Cardiac muscle cell (in vitro differentiated cells and primary cell): ENCODE measurements at places on chromosomes 3 and 15. TPM values are rescaled to one million over a fixed set of nuclear protein-coding genes. Genes with fewer than 3 reads are reported as not detected.

DNA sequence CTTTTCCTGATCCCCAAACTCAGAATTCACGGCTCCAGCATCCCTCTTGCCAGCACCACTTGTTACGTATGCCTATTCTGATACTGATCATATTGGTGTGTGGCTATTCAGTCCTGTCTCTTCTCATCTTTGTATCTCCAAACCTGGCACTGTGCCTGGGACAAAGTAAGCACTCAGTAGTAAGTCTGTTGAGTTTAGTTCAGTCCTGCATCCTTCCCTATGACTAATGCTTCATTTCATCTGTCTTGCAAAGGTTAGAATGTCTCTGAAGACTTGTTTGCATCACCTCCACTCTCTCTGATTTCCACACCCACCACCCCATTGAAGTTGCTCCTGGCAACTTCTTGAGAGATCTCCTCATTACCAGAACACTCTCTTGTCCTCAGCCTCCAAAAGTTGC is 80.3 kb downstream of the HMG20A start:
- DNase-seq: peak; percentile 53

DNA sequence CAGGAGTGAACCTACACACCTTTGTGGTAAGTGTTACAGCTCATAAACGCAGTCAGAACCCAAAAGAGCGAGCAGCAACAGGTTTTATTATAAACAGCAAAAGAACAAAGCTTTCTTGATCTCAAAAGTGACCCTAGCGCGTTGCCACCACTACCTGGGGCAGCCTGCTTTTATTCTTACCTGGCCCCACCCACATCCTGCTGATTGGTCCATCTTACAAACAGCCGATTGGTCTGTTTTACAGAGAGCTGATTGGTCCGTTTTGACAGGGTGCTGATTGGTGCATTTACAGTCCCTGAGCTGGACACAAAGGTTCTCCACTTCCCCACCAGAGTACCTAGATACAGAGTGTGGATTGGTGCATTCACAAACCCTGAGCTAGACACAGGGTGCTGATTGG is 143.1 kb downstream of the ARRDC4 start:
- DNase-seq: no peak

GRCh38 chr3:194399166-194399565 is at the start of gene GP5:
GP5 (minus strand) TSS chr3:194399266; CDS start chr3:194398282, 984 bp downstream.
- no peak for DNase-seq

DNA sequence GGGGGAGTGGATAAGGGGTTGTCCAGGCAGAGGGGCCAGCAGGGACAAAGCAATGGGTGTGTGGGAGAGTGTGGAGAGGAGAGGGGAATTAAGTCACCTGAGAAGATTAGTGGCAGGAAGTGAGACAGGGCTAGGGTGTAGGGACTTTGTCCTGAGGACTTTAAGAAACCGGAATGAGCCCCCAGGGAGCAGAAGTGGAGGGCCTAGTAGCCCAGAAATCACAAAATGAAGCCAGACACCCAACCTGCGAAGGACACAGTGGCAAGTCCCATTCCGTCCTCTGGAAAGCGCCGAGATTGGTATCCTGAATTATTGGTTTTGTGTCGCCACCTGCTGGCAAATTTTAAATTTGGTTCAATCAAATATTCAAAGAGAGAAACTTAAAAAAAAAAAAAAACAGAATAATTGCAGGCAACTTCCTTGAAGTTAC is 78.0 kb upstream of the SLC25A36 start:
- DNase-seq: peak; percentile 61

GOLGA6L4 gene
- total RNA-seq: 0.63 and 2.4 TPM in 2 replicates

CFAP20DC gene
- 0.53 and 1.3 TPM in 2 replicates for total RNA-seq

- peak; percentile 41 for DNase-seq
Measured at GRCh38 chr3:106004826-106005225, 136.0 kb upstream of the CBLB start.

SUSD5 gene
- total RNA-seq: 4.3 and 7.1 TPM in 2 replicates

DNA sequence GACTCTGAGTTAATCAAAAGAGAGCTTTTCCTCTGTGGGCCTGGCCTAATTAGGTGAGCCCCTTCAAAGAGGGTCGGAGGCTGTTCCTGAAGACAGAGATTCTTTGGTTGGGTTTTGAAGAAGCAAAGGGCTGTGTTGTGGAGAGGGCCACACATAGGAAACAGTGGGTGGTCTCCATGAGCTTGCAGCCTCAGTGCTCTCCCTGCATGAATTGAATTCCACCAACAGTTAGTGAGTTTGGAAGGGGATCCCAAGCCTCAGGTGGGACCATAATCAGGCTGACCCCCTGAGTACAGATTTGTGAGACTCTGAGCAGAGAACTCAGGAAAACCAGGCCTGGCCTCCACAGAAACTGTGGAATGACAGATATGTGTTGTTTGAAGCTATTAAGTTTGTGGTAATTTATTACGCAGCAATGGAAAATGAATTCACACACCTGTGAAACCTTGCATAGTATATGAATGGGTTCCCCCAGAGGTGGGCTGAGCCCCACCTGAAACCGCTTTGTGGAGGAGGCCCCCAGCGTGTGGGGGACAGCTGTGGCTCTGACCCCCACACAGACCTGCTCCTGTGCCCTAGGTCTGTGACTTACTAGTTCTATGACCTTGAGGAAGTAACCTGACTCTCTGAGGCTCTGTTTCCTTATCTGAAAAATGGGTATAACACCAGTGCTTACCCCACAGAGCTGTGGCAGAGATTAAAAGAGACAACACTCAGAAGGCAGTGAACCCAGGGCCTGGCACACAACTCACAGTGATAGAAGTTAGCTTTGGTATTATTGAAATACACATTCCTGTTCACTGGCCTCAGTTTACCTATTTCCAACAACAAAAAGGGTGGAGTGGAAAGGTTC is 431.3 kb downstream of the FOXP1 start:
- no peak for DNase-seq

DNA sequence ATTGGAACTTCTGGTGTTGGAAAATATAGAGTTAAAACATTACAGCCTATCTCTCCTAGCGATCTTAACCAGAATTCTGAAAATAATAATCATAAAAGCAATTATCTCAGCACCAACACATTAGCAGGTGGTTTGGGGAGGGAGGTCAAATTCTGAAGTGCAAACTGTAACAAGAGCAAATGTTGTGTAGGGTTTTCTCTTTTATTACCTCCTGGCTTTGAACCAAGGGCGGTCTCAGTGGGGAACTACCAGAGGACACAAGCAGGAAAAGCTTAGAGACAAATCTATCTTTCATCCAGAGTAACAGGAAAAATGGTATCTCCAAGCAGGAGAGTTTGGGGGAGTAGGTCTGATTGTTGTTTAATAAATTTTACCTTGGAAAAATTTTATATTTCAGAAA is 5.5 kb upstream of the ARRDC4 start:
- no peak for DNase-seq

GRCh38 chr3:189563853-189564563 is 67.2 kb upstream of the TP63 start:
- peak; percentile 84 for DNase-seq

- no peak for DNase-seq
Measured at GRCh38 chr3:165545059-165545458, 292.2 kb downstream of the BCHE start.

C3orf80 gene
- 3.6 and 4.1 TPM in 2 replicates for total RNA-seq

DNA sequence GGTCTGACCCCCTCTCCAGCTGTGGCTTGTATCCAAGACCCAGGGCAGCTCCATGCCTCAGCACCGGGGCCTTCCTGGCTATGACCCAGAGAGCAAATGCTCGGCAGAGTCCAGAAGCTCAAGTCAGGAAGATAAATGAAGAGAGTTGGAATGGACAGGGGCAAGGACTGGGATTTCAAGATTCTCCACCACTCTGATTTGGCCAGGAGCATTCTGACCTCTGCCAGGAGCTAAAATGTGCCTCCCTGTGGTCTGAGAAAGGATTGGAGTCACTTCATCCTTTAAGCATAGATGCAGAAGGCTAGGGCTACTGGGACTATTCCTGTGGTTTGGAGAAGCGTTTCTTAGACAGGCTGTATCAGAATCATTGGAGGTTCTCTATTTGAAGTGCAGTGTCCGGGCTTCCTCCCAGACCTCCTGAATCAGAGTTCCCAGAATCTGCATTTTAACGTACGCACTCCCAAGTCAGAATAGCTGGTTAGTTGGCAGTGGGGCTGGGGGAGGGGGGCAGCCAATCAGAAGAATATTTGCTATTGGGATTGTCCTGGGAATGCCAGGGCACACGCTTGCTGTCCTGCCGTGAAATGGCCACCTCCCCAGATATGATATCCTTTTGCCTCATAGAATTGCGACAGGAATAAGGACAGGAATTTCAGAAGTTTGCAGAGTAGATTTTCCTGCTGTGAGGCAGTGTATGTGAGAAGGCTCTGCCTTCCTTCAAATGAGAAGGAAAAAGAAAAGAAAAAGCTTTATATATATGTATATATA is 57.4 kb downstream of the HRH1 start:
- no peak for DNase-seq

DNA sequence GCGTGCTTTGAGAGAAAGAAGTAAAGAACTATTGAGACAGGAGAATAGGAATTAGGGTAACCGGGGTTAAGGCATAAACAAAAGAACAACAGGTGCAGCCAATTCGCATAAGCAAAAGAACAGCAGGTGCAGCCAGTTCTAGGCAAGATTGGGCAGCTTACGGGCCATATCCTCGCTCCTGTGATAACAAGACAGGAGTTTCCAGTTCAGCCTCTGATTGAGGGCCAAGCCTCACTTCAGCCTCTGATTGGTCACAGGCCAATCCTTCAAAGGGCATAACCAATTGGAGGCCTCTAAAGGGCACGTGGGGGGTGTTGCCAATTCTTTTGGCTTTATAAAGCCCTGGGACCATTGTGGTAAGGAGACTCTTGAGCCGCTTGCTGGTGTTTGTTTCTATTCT is 143.5 kb downstream of the GADL1 start:
- no peak for DNase-seq

- peak; percentile 43 for DNase-seq
Measured at GRCh38 chr3:115912372-115912771, 289.1 kb downstream of the GAP43 start.

- no peak for DNase-seq
Measured at GRCh38 chr3:19399836-19400235, 251.5 kb downstream of the KCNH8 start.

MUSTN1 gene
- total RNA-seq: 1.9 TPM in 1 of 2 replicates, not detected in the other

DNA sequence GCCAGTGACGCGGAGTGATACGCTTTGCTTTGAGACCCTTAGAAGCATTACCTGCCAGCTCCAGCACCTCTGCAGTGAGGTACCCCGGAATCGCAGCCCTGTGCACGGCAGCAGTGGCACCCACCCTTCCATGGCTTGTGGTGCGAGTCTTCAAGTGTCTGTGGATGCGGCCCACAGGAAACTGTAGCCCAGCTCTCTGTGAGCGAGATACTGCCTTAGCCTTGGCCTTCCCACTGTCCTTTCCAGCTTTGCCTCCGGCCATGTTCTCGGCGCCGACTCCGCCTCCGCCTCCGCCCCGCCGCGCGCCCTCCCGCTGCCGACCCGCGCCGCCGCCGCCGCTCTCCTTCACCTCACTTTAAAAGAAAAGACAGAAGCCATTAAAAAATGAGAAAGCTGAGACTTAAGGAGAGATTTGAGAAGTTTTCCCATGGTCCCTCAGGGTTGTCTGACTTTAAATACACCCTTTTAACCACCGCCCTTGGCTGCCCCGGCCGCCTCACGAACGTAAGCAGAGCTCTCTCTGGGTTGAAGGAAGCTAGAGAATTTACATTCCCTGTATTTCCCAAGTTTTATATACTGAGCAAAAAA is 78.5 kb upstream of the FAM174B start:
- DNase-seq: peak; percentile 71

AGBL1 gene
- total RNA-seq: 0.04 and 0.06 TPM in 2 replicates

GRCh38 chr3:39080026-39080425 is 27.4 kb downstream of the GORASP1 start:
- DNase-seq: no peak

NANOGP8 gene
- not detected in 2 replicates for total RNA-seq

GRCh38 chr3:136070953-136071949 is 105.7 kb downstream of the PPP2R3A start:
- peak; percentile 56 for DNase-seq

DNA sequence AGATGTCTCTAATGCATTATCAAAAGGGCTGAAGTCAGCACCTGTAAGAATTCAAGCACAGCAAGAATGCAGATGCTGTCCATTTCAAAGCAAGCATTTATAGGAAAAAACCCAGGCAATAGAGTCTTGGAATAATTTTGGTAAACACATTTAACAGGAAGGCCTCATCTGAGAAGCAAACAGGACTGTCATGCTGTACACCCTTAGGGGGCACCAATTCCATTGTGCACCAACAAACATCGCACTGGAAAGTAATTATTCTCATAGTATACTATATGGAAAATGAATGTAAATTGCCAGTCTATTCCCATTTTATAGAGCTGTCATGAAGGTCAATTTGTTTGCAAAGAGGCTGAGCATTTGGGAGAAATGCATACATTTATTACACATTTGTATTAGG is 247.3 kb upstream of the SUCLG2 start:
- no peak for DNase-seq

DNA sequence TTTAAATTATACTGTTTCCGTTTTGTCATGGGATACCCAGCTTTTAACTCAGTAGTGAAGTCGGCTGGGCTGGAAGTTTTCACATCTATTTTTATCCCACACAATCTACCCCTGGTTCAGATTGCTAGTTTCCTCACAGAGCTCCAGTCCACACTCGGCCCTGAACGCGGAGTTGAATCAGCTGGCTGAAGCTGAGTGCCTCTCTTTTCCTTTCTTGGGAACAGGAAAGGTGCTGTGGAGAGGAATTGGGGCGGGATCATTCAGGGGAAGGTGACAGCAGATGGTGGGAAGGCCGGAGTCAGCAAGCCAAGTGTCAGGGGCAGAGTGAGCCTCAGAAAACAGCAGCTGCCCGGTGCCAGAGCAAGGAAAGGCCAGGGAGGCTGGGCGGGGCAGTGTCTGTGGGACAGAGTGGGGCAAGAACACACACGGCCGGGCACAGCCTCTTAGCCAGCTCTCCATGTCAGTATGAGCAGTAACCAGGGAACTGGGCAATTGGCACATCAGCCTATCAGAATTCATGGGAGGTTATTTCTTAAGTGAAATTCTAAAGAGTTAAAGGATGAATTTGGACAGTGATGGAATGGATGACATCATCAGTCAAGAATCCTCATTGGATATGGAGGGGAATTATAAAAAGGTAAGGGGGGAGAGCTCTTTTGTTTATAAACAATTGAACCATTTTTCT is 135.7 kb upstream of the IL12A start:
- peak; percentile 89 for DNase-seq

DNA sequence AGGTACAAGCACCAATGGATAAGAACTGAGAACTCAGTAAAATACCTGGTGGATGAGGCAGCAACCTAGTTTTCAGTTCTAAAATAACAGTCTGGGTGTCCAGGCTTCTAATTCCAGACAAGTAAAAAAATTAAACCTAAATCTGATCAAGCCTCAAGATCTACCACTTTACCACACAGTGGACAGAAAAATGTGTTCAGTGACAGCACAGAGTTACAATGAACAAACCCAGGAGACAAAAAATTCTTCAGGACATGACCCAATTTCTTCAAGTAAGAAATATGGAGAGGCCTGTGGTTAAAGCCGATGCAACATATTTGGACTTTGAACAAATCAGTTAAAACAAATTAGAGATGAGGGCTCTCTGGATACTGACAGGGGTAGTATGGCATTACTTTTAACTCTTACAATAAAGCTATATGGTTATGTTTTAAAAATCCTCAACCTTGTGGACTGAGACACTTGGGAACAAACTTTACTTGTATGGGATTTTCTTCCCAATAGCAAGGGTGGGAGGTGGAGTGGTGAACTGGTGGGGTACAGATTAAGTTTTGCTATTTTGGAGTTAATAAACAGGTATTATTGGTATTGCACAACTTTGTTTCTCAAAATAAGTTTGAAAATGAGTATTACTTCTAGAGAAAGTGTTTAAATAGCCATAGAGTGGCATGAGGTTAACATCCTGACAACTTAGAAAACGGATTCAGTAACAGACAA is 14.2 kb downstream of the CCNL1 start:
- no peak for DNase-seq
